Mesothelial cell of epicardium (in vitro differentiated cells): ENCODE measurements at places on chromosomes 7 and 10.

DNA sequence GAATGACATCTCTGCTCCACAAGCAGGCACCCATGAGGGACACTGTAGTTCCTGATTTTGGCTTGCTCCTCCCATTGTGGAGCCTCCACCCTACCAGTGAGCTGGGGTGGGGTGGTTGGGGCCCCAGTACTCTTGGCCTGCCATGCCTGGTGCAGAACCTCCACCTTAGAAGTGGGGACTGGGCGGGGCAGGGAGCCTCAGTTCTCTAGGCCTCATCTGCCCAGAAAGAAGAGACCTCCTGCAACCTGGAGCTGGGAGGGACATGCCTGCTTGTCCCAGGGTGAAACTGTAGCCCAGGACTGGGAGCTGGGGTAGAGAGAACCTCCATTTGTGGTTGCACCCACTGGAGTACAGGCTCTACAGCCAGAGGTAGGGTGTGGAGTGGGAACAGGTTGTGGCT lies 14.4 kb downstream of the RAMP3 start:
- DNase-seq: peak; percentile 2

GRCh38 chr7:92837000-92837749 lies 802 bp upstream of the CDK6 start:
- DNase-seq: peak; percentile 23

GRCh38 chr10:20901110-20901509 lies 4.0 kb upstream of the NEBL start:
- no peak for DNase-seq

GRCh38 chr10:22673785-22674572 lies 40.4 kb downstream of the PIP4K2A start:
- no peak for DNase-seq

GRCh38 chr10:42836771-42837468 lies 54.3 kb downstream of the BMS1 start:
- no peak for DNase-seq

DNA sequence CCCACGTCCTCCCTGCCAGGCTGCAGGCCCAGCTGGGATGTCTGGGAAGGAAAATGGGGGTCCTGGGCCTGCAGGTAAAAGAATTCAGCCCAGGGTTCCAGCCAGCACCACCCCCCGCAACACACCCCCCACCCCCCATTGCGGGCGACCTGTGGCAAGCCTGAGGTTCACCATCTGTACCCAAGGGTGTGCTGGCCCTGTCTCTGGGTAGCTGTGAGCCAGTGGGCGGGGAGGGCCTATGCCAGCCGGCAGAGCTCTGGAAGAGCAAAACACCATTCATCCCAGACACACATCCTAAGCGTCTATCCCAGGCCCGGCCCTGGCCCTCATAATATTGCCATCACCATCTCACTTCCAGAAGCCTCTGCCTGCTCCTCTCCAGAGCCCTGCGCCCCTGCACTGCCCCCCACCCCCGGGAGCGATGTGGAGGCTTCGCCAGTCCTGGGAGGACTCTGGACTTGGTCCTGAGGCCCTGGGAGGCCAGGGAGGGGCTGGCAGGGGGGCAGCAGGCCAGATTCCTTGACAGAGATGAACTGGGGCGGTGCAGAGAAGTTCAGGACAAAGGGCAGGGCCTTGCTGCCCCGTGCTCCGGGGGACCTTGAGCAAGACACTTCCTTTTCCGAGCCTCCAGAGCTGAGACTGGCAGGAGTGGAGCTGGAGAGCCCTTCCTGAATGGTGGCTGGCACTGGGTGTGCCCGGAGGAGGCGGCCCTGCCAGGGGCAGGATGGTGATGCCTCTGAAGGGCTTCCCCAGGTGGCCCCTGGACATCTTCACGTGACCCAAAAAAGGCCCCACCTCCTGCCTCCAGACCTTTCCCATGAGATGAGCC lies 8.7 kb upstream of the TTYH3 start:
- no peak for DNase-seq

- no peak for DNase-seq
Measured at GRCh38 chr7:101162551-101163278, 2.7 kb downstream of the VGF start.

GRCh38 chr7:122364761-122365280 lies 60.3 kb upstream of the FEZF1 start:
- DNase-seq: no peak

DNA sequence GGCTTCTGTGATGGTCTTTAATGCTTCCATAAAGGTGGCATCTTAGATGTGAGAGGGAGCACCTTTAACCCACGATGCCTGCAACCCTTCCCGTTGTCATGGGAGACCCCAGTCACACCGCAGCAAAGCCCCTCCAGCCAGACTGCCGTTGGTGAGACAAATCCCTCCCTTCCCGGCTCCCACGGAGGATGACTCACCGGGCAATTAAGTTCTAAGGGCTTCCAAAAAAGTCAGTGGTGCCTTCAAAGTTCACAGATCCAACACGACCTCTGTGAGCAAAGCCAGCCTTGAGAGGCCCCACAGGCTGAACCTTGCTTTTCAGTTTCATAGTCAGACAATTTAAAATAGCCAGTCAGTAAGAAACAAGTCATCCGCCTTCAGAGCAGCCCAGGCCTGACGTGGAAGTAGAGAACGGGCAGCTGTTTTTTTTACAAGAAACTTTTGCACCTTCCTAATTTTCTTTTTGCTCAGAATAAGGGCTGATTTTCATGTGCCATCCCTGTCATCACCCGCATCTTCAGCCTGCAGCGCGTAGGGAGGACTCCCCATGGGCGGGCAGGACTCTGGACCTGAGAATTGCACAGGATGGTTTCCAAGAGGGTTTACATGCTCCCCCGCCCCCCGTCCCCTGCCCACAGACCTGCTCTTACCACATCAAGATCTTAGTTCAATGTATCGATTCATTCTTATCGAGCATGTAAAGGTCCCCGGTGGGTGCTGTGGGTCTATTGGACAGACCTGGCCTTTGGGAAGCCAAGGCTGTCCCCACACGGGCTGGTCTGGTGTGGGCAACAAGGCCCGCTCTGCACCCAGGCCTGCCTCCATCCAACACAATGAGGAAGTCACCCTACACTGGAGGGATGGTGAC lies 333.9 kb downstream of the DNAJB6 start:
- DNase-seq: no peak
